ENCODE measurements at places on chromosomes 3 and 15. TPM values are rescaled to one million over a fixed set of nuclear protein-coding genes. Genes with fewer than 3 reads are reported as not detected.

LRRC34 gene
- 2.4 TPM for total RNA-seq

SGO1 gene
- 2.0 TPM for total RNA-seq

GOLGA8H gene
- total RNA-seq, result under 0.01 TPM

ADAMTS9 gene
- 13.0 TPM for total RNA-seq

MAP6D1 gene
- total RNA-seq, result 4.3 TPM

APOD gene
- not detected for total RNA-seq

HRH1 gene
- total RNA-seq, result 0.87 TPM

GRK7 gene
- total RNA-seq, result 0.11 TPM
